ENCODE measurements at places on chromosomes 5 and 9.

DNA sequence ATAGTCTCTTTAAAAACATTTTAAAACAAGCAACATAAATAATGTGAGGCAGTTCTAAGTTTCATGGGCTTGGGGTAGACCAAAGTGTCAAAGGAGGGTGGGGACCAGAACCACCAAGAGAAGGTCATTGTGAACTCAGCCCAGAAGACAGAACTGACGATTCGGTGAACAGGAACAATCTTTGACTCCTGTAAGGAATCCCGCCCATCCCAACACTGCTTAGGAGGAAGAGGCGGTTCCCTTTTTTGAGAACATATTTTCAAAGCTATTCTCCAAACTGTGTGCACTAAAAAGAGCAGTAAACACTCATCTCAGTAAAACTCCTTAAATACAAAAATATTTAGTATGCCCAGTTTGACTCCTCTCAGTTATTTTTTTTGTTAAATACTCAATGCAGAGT, 176.5 kb upstream of the TLE4 start:
- no peak for DNase-seq

DNA sequence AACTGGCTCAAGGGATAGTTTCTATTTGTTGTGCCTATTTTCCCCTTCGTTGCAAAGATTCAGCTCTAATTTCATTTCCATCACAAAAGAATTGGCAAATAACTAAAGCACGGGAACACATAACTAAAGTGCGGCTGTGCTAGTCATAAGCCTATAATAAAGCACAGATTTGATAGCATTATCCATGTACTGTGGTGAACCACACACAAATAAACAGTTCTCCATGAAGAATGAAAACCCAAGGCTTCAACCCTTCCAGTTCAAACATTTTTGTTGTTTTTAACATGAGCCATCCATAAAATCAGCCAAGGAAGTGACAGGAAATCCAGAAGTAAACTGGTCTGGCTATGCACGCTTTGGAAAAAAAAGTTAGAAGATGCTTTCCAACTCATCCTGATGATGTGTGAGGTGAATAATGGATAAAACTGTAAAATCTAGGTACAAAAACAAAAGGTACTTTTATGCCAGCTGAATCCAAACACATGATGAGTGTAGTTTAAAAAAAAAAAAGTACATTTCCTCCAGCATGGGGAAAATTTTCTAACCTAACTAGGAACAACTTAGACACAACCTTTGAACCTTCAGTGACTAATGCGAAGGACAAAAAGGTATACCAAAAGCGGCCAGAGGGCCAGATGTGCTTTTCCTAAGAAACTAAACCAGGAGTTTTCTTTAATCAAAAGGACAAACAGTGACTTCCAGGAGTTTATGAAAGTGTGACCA, 10.2 kb downstream of the ZNF608 start:
- DNase-seq, result no peak

DNA sequence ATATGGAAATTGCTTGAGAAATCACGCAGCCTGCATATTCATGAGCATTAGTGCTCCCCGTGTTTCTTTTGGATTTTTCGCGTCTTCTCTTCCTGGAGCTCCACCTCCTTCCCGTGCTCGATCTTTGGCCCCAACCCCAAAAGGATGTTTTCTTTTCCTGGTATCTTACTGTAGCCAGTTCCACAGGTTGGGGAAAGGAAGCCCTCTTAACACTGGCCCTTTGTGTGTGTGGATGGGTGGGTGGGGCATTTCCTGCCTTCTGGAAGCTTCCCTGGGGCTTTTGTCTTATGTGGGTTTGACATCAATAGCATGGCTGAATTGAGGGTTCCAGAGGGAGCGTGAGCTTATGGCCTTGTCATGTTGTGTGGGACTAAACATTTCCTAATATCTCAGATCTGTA, 21.9 kb downstream of the STXBP1 start:
- no peak for DNase-seq

DNA sequence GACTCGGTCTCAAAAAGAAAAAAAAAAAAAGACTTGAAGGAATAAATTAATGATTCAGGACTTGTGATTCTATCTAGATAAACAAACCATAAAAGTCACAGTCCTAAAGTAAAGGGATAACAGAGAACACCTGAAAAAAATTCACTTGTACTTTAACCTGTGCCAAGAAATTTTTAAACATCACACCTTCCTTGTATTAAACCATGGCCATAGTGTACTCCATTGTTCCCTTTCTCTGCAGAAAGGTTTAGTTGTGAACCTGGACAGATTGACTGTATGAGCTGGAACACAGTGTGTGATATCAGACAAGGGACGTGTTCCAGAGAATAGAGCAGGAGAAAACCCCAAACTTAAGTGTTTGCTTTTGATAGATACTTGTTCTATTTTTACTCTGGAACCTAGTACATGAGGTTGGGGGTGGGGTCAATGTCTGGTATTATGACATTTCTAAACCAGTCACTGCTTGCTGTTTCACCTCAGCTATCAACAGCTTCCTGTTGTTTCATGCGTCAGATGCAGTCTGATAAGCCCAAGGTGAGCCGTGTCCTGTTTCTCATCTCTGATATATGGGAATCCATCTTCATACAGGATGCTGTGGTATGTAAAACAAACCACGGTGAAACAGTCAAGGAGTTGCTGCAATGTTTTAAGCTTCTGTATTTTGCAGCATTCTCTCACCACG, 62.5 kb upstream of the ITGA1 start:
- DNase-seq, result peak; percentile 55

- peak; percentile 11 for DNase-seq
Measured at GRCh38 chr5:67976891-67977601, 238.5 kb upstream of the PIK3R1 start.

GRCh38 chr5:126066836-126067235, 356.4 kb upstream of the GRAMD2B start:
- peak; percentile 3 for DNase-seq

DNA sequence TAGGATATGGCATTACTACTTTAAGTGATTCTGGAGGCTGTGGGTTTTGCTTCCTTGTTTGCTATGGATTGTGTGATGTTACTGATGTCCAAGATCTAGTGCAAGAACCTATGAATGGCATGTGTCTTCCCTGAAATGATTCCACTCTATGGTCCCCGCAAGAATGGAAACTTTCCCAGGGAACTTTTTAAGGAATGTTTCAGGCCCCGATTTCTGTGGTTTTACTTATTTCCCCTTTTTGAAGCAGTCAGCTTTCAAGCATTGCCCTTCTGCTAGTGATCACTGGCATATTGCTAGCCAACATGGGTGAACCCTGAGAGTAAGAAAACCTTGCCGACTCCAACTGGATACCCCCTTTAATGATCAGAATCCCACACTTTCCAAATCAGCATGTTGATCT, 26.6 kb upstream of the CD180 start:
- no peak for DNase-seq

- DNase-seq, result peak; percentile 32
Measured at GRCh38 chr9:83199240-83199639, 136.3 kb upstream of the RASEF start.

DNA sequence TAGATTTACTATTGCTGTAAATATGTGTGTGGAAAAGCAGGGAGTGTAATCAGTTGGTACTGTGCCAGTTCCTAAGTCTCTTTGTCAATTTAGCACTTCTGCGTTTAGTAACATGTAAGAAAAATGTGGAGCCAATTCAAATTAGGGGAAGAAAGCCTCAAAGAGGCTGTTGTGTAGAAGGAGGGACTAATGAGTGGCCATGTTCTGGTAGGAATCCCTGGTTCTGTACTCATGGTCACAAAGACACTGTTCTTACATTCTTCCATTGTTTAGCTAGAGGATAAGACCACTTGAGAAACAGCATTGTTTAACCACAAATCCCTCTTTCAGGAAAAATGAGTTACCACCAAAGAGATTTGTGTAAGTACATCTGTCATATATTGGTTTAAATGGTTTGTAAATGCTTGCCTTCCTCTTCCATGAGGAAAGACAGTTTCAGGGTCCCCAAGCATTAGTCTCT, 14.9 kb downstream of the ARHGEF28 start:
- DNase-seq, result no peak

- peak; percentile 92 for DNase-seq
Measured at GRCh38 chr5:139637438-139638089, 10.6 kb upstream of the CXXC5 start.

GRCh38 chr5:169651526-169651925, 14.5 kb downstream of the DOCK2 start:
- no peak for DNase-seq

GRCh38 chr5:169431386-169431785, 130.4 kb upstream of the SLIT3 start:
- no peak for DNase-seq

GRCh38 chr5:180649297-180650039, at the start of gene FLT4:
FLT4 (minus strand) TSS chr5:180649600; CDS start chr5:180649545, 55 bp downstream.
- no peak for DNase-seq

GRCh38 chr9:37329576-37329975, 92.9 kb upstream of the GRHPR start:
- DNase-seq, result peak; percentile 66

- DNase-seq, result no peak
Measured at GRCh38 chr9:136252281-136252680, 6.7 kb upstream of the QSOX2 start.

- DNase-seq, result no peak
Measured at GRCh38 chr5:154203798-154204578, 13.5 kb downstream of the GALNT10 start.

All from hematopoietic multipotent progenitor cell treated with erythropoietin and hydrocortisone succinate and interleukin-3 and kit ligand, for 6 days (in vitro differentiated cells).